ENCODE measurements at places on chromosomes 11 and 22.

- DNase-seq, result no peak
Observed at GRCh38 chr11:108866781-108867180, 201.9 kb downstream of the DDX10 start.

DNA sequence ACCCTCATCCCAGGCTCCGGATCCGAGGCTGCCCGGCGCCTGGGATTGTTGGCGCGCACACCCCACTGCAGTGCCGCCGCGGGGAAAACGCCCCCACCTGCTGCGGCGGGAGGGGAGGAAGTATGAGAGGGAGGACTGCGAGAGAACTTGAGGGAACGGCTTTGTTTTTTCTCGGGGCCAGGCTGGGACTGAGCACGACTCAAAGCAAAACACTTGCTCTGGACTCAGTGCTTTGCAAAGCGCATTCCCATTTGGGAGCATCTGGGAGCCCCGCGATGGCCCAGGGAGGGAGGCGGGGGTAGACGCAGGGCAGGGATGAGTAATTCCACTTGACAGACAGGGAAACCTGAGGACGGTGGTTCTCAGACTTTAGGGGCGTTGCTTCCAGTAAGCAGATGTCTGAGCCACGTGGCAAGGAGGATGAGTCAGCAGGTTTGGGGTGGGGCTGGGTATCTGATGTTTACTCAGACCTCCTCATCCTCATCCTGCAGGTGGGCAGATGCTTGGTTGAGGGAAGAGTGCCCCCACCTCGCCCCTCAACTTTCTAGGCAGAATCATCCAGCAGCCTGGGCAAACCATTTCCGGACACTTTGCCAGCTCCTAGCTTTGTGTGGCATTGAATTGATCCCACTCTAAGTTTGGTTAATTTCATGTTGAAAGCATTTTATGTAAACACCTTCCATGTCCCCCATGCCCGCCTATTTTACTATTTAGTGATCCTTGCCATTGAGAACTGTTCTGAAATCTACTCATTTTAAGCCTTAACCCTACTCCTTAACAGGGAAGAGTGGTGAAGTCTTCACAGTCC lies 1.5 kb downstream of the MIAT start:
- DNase-seq, result peak; percentile 76

DNA sequence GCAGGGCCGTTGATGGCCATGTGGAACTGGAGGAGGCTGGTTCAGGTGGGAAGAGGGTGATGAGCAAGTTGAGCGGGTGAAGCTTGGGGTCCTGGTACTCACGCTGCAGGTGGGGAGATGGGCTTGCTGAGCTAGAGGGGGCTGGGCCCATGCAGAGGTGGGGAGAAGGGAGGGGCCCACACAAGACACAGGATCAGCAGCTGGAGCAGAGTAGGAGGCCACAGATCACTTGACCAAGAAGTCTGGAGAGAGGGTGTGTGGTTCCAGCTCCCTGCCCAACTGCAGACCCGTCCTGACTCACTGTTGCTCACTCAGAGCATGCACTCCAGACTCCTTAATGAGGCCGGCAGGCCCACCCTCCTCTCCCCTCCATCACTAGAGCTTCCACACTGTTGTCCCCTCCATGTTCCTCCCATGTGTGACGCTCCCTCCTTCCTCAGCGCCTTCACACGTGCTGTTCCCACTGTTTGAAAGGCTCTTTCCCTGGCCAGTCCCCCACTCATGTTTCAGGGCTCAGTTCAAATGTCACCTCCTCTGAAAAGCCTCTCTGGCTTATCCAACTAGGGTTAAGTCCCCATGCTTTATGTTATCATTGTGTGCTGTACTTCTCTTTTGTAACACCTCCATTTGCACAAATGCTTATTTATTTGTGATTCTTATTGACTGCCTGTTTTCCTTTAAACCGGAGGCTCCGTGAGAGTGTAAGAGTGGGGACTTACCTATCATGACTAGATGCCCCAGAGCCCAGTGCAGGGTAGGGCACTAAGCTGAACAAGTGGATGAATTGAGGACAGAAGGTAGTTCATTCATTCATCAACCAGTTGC lies 2.3 kb downstream of the CCDC86 start:
- no peak for DNase-seq

- no peak for DNase-seq
Observed at GRCh38 chr11:128181088-128181480, 406.3 kb downstream of the ETS1 start.

DNA sequence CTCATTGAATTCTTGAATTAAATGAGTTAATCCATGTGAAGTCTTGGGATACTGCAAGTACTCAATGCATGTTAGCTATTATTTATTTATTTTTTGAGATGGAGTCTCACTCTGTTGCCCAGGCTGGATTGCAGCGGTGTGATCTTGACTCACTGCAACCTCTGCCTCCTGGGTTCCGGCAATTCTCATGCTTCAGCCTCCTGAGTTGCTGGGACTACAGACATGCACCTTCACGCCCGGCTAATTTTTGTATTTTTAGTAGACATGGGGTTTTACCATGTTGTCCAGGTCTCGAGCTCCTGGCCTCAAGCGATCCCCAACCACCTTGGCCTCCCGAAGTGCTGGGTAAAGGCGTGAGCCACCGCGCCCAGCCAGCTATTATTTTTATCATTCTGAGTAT lies 9.4 kb downstream of the MMP7 start:
- no peak for DNase-seq

GRCh38 chr22:49660794-49661781 lies 166.6 kb downstream of the BRD1 start:
- DNase-seq, result no peak

GRCh38 chr22:17257121-17258001 lies 38.1 kb upstream of the ADA2 start:
- DNase-seq, result no peak

GRCh38 chr11:2898366-2899079 lies 12.9 kb upstream of the CDKN1C start:
- DNase-seq, result peak; percentile 78

GRCh38 chr22:43956805-43957463 lies 1.7 kb downstream of the SAMM50 start:
- DNase-seq, result no peak

DNA sequence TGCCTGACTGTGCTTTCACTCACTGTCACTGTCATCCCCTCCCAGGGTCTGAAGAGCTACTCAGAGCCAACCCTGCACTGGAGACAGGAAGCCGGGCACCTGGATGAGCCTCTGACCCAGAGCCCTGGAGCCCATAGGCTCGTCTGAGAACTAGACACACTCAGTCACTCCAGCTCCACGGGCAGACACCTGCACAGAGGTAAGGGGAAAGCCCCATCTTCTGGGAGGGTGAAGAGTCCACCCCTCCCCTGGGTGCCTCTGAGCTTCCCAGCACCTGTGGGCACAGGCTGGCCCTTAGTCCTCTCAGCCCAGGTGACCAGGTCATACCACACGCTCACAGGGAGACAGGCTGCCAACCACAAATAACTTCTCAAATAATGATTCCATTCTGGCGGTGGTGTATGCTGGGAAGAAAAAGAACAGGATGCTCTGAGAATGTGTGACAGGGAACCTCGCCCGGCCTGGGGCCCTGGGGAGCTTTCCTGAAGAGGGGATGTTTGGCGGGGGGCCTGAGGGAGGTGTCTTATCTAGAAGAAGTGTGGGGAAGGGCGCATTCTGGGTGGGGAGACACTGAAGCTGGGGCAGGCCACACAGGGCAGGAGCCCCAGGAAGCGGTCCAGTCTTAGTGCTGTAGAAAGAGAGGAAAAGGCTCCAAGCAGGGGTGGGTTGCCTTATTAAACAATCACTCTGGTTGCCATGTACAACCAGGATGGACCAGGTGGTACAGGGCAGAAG lies 5.3 kb downstream of the CCDC157 start:
- no peak for DNase-seq

DNA sequence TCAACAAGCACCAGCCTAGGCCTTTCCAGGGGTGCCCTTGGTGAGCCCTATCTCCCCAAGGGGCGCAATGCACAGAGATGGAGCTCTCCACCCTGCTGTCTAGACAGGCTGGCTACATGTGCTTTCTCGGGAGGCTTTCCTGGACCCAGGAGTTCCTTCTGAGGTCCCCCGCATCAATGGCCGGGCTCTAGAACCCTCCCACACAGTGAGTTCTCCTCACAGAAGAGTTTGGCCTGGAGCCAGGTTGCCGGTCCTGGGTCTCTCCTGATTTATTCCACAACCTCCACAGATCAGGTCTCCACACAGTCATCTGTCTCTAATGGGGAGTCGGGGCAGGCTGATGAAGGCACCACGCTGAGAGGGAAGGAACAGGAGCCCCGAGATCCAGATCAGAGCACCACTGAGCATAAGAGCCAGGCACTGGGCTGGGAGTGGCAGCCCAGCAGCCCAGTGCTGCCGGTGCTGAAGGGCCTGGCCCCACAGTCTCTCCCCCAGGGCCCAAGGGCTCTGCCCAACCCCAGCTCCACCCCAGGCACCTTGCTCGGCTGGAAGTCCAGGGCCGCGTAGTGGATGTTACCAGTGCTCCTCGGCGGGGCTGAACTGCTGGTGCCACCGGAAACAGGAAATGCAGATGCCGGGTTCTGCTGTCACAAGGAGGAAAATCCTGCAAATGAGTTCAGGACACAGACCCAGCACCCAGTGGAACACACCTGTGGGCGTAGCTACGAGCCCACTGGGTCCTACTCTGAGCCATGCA lies 44.7 kb downstream of the GAB4 start:
- DNase-seq, result no peak

DNA sequence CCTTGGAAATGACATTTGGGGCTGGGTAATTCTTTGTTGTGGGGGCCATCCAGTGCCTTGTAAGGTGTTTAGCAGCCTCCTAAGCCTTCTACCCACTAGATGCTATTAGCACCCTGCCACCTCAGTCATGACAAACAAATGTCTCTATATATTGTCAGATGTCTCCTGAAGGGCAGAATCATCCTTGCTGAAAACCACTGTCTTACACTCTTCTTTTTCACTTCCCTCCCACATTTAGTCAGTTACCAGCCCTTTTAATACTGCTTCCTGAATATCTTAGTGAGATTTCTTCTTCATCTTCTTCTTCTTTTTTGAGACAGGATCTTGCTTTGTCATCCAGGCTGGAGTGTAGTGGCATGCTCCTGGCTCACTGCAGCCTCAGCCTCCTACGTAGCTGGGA lies 33.1 kb downstream of the TNRC6B start:
- DNase-seq, result no peak

DNA sequence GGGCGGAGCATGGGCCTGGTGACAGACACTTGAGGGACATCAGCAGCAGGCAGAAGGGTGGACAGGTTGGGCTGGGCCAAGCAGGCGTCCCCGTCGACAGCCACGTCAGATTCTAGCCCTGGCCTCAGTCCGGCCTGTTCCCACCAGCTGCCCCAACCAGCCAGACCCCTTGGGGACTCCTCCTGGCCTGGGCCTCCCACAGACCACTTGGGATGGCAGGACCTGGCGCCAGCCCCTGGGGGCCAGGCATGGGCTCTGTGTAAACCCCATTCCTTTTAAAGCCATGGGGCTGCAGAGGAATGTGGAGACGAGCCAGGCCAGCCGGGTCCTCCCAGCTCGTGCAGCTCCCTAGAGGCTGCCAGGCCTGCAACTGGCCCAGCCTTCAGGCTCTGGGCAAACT lies 4.7 kb upstream of the SUSD2 start:
- no peak for DNase-seq

GRCh38 chr11:112363527-112363926 lies 102.9 kb upstream of the PLET1 start:
- no peak for DNase-seq

DNA sequence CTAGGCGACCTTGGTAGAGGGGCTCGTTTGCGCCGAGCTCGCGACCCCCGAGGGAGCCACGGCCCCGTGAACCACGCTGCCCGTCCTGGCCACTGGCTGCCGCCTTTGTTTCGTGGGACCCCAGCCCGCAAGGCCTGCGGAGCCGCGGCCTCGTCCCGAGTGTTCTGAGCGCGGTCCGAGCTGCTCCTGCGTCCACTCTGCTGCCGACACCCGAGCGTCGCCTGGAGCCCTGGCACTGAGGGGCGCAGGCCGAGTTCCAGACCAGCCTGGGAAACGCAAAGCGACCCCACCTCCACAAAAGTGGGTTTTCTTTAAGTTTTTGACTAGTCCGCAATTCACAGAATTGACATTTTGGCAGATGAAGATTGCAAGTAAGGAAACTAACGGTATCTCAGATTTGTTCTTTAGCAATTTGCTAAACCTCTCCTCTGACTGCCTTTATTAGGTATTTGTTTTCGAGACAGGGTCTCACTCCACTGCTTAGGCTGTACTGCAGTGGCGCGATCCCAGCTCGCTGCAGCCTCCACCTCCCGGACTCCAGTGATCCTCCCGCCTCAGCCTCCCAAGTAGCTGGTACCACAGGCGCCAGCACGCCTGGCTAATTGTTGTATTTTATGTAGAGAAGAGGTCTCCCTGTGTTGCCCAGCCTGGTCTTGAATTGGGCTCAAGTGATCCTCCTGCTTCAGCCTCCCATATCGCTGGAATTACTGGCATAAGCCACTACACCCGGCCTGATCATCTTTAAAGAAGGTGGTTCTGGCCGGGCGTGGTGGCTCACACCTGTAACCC lies 879 bp upstream of the RNH1 start:
- DNase-seq, result no peak

DNA sequence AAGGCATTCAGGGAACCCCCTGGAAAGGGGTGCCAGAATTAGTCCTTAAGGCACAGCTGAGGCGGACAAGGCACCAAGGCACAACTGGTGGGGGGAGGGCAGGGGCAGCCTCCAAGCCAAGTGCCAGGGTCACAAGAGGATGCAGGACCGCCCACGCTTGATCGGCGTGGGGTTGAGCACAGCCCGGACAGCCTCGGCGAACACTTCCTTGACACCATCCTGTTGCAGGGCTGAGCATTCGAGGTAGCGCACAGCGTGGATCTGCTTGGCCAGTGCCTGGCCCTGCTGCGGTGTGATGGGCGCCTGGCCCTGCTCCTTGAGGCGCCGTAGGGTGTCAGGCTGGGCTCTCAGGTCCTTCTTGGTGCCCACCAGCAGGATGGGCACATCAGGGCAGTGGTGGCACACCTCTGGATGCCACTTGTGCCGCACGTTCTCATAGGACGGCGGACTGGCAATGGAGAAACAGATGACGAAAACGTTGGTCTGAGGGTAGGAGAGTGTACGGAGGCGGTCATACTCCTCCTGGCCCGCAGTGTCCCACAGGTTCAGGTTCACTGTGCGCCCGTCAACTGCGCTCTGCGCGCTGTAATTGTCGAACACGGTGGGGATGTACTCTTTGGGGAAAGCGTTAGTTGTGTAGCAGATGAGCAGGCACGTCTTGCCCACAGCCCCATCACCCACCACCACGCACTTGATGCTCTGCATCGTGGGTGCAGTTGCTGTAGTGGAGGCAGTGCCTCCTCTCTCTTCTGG lies 13.1 kb downstream of the RHOG start:
- no peak for DNase-seq

GRCh38 chr11:34006876-34007275 lies 44.7 kb upstream of the CAPRIN1 start:
- DNase-seq, result no peak

DNA sequence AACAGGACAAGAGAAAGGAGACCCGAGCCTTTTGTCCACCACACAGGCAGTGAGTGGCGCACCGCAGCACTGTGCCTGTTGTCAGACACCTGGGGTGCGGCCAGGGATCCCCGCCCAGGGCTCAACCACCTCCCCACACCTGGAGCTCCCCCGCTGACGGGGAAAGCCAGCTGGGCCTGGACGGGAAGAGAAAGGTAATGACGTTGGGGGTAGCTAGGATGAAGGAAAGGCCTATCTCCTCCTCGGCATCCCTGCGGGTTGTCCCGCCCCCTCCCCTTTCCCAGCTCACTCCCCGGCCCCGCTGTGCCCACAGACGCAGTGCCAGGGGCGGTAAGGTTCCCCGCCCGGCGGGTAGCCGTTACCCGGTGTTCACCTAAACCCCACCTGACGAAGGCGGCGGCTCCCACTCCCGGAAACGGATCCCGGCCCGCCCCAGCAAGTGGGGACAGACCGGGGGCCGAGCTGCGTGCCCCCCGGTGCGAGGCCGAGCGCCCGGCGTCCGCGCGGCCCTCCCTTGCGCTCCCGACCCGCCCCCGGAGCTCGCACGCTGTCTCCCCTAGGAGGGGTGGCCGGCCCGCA lies 495 bp downstream of the HYOU1 start:
- DNase-seq, result peak; percentile 69

Measured in CD8-positive, alpha-beta T cell (primary cell).